SJSA1 (cell line): ENCODE measurements at places on chromosomes 6 and 20.
A peak's percentile ranks its signal among the peaks of the same experiment; 100 is the strongest.

DNA sequence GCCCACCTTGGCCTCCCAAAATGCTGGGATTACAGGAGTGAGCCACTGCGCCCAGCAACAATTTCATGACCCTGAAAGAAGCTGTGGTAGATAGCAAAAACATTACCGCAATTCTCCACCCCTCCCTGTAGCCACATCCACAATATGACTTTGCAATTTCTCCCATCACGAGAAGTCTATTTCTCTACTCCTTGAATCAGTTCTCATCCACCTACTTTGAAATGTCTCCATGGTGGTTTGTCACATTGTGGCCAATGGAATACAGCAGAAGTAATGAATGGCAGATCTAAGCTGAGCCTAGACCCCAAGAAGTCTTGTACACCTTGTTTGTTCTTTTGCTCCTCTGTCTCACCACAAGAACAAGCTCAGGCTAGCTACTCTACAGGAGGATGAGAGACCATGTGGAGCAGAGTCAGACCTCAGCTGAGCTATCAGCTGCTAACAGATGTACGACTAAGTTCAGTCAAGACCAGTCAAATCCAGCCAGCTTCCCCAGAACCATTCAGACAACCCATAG is 6.3 kb downstream of the OXT start:
- no peak for DNase-seq

DNA sequence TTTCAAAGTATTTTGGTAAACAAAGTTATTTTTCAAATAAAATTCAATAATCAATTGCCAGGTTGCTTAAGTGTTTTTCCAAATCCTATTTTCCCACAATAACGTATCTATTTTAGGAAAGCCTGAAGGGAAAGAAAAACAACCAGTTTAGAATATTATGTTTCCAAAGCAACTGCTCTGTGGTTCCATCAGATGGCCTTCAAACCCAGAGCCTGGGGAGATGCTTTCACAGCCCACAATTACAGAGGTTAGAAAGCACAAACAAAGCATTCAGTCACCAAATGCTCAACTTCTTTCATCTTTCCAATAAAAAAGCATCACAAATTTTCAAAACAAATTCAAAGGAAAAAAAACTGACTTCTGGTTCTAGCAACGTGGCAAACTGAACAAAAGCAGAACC is 66.0 kb downstream of the ELOVL5 start:
- DNase-seq: no peak

DNA sequence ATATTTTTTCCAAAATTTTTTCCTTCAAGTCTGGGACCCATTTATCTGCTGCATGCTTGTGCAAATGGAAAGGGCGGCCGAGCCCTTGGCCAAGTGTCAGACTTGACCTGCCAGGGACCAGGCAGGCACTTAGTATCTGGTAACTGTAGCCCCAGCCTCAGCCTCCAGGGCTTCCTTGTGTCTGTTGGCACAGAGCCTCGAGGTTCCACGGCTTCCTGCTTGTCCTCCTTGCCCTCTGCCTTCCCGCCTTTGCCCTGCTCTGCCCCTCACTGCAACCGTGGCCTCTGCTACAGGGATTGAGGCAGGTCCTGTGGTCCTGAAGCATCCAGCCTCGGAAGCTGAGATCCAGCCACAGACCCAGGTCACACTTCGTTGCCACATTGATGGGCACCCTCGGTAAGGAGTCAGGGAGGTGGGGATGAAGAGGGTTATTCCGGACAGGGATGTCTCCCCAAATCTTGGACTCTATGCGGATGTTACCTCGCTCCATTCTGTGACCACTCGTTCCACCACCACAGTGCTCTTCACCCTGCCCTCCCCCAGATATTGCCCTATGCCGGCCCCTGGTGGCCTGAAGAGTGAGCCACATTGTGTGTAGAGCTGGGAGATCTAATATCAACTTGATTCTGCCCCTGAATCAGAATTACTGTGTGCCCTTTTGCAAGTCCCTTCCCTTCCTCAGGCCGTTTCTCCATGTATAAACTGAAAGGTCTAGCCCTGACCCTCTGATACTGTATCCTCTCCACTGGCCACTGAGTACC is 41.5 kb upstream of the SRF start:
- DNase-seq: peak; percentile 16

DNA sequence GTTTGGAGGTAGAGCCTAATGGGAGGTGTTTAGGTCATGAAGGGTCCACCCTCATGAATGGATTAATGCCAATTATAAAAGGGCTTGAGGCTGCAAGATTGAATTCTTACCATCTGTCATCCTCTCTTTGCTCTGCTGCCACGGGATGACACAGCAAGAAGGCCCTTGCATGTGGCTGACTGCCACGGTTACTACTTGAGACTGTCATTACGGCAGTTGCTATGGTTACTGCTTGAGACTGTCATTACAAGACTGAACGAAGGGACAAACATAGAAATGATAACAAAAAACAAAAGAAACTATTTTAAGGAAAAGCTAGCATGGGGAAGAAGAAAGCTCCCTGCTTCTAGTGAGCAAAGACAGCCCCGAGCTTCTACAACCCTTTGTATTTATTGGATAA is 715.0 kb downstream of the TFAP2A start:
- no peak for DNase-seq

DNA sequence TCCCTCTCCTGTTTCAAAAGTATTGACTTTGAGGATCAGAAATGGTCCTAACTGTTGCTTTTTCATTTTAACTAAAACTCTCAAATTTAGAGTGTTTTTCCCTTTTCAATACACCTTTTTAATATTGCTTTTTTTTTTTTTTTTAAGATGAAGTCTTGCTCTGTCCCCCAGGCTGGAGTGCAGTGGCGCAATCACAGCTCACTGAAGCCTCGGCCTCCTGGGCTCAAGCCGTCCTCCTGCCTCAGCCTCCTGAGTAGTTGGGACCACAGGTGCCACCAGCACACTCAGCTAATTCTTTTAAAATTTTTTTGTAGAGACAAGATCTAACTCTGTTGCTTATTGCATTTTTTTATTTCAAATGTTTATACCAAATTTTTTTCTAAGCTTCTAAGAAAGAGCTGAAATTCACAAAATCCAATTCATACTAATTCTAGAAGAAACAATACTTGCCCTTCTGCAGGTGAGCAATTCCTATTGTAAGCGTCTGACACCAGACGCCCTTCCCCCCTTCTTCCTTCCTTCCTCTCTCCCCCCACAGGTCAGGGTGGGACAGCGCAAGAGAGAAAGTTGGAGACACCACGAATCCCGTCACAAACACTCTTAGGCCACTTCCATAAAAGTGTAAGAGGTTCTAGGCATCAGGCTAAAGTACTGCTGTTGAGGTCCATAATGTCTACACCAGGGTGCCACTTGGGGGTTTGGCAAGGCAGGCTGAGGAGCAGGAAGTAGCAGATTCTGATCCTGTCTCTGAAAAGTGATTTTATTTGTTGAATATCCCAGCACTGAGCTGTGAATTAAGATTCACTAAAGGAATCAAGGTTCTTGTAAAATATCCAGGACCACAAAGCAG is 12.8 kb downstream of the DLL1 start:
- DNase-seq: no peak

DNA sequence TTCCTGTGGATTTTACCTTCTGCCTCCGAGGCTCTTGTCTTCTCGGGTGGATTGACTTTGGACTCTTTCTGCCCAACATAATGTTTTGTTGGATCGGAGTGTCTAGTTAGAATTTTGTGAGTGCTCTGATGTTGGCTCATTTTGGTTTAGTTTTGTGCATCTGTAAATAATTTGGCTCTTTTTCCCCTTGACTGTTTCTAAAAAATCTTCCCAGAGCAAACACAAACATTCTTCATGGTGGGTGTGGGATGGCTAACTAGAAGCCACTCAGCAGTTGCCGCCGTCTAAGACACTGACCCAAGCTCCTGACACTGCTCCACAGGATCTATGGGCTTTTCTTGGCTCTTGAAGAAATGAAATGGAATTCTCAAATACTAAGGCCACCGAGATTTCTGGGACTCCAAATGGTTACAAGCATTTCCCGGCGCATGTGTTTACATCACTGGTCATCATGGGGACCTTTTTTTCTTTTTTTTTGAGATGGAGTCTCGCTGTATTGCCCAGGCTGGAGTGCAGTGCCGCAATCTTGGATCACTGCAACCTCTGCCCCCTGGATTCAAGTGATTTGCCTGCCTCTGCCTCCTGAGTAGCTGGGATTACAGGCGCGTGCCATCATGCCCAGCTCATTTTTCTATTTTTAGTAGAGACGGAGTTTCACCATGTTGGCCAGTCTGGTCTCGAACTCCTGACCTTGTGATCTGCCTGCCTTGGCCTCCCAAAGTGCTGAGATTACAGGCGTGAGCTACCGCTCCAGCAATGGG is 92.0 kb upstream of the FRMD1 start:
- DNase-seq: peak; percentile 11

DNA sequence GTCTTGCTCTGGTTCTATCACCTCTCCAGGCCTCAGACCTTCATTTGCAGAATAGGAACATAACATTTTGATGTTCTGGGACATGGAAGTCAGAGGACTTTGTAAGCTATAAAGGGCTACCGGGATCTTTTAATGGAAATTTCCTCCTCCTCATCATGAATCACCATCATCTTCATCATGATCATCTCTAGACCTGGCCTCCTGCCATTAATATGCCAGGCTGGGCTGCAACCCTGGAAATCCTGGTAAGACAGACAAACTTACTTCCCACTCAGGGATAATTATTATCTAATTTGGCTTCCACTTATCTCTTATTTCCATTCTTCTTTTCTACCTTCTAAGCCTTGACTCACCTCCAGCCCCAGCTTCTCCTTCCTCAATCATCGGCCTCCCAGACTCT is 41.0 kb upstream of the MRPS18A start:
- DNase-seq: no peak

DNA sequence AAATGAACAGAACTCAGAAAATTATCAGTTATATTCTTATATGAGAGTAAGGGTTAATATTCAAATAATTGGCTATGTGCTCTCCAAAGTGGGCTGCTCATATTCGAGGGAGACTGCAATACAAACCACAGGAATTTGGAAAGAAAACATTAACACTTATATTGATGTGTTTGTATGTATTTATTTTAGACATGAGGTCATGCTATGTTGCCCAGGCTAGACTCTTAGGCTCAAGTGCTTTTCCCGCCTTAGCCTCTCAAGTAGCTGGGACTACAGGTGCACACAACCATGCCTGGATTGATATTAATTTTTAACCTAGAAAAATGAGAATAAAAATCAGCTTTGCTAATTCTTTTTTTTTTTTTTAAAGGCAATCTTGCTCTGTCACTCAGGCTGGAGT is 35.0 kb downstream of the BTBD9 start:
- no peak for DNase-seq

- no peak for DNase-seq
Measured at GRCh38 chr6:19368511-19368910, 468.7 kb upstream of the ID4 start.

GRCh38 chr6:43127877-43128276 is 43.2 kb upstream of the SRF start:
- DNase-seq: no peak

GRCh38 chr6:2976060-2976459 is 4.7 kb upstream of the SERPINB6 start:
- no peak for DNase-seq

GRCh38 chr6:129031051-129031599 is 148.2 kb downstream of the LAMA2 start:
- peak; percentile 38 for DNase-seq

- no peak for DNase-seq
Measured at GRCh38 chr6:23534351-23534750, 591.7 kb upstream of the NRSN1 start.

DNA sequence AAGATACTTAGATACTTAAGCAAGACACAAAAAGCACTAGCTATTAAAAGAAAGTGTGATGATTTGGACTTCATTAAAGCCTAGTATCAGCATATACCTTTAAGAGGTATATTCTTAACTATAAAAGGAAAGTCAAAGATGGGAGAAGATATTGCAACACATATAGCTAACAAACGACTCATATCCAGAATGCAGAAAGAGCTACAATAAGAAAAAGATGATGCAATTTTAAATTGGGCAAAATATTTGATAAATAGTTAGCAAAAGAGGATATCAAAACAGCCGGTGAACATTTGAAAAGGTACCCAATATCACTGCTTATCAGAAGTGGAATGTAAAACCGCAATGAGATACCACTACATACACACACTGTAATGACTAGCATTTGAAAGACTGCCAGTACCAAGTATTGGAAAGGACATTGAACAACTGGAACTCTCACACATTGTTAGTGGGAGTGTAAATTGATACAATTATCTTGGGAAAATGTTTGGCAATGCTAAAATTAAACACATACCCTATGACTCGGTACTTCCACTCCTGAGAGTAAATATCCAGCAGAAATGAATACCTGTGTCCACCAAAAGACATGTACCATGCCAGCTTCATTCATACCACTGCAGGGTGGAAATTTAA is 25.7 kb downstream of the MUC22 start:
- DNase-seq: no peak

GRCh38 chr6:147173675-147174308 is 30.4 kb upstream of the STXBP5 start:
- DNase-seq: no peak

DNA sequence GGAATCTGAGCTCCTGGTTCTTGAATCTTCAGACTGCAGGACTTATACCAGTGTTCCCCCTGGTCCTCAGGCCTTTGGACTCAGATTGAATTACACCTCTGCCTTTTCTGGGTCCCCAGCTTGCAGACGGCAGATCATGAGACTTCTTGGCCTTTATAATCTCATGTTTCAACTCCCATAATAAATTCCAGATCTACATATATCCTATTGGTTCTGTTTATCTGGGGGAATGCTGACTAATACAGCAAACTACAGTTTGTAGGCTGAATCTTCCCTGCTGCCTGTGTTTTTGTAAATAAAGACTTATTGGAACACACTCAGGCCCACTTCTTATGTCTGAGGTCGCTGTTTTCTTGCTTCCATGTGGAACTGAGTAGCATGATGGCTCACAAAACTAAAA is 184.7 kb downstream of the HDGFL1 start:
- DNase-seq: no peak

DNA sequence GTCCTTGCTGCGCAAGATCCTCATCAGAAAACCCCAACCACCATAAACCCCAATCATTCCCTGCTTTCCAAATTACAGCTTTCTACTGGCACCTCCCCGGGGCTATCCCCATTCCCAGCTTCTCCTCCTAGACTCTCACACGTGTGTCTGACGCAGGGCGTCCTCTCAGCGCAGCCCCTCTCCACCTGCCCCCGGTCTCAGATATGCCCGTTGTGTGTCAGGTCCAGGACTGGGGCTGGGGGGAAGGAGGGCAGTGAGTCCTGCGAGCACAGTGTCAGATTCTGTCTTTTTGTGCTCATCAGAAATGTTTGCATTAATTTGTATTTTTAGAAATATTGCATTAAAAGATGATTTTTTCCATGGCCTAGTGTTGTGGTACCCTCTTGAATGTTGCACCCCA is 48.6 kb downstream of the LRFN2 start:
- no peak for DNase-seq
